HEK293T (cell line): ENCODE measurements at places on chromosomes 13 and 19.

DNA sequence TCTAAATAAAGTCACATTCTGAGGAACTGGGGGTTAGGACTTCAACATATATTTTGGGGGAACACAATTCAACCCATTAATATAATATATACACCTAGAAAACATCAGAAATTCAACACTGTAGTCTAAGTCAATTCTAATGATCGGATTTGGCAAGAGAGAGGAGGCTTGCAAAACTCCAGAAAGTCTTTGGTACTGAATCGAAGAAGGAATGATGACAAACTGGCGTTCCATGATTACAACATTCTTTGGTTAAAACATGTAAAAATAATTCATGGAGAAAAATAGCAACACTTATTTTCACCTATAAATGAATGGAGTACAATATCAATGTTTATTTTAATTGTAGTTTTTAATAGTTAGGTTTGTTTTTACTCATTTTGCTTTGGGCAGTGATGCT lies 62.4 kb downstream of the MBNL2 start:
- no peak for DNase-seq

GRCh38 chr19:15223649-15224361 lies 8.4 kb downstream of the EPHX3 start:
- no peak for DNase-seq

GRCh38 chr13:45320876-45321629 lies 19.9 kb downstream of the TPT1 start:
- no peak for DNase-seq

DNA sequence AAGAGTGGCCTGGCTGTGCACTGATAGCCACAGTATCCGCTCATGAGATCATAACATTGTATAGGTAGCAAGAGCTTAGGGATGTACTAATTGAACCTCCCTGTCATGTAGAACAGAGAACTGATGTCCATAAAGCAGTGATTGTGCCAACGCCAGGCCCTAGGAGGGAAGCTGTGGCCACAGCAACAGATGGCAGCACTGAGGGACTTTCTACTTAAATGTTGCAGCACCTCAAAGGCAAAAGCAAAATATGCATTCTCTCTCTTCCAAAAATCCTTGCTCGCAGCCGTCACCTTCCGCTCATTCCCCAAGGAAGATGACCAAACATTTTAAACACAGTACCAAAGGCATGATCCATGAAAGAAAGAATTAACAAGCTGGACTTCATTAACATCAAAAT lies 32.3 kb downstream of the COL4A1 start:
- no peak for DNase-seq

DNA sequence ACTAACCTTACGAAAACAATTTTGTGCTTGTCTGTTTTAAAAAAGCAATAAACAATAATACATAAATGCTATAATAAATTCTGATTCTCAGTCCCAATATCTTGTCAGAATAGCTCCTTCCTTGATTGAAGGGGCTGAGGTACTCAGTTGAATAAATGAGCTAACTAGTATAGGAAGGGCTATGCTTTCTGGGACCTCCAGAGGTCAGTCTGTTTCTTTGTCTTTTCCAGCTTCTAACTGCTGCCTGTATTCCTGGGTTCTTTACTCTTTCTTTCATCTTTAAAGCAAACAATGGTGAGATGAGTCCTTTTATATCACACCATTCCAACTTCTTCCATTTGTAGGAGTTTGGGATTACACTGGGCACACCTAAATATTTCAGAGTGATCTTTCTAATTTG lies 1297.0 kb upstream of the ATXN8OS start:
- peak; percentile 38 for DNase-seq

DNA sequence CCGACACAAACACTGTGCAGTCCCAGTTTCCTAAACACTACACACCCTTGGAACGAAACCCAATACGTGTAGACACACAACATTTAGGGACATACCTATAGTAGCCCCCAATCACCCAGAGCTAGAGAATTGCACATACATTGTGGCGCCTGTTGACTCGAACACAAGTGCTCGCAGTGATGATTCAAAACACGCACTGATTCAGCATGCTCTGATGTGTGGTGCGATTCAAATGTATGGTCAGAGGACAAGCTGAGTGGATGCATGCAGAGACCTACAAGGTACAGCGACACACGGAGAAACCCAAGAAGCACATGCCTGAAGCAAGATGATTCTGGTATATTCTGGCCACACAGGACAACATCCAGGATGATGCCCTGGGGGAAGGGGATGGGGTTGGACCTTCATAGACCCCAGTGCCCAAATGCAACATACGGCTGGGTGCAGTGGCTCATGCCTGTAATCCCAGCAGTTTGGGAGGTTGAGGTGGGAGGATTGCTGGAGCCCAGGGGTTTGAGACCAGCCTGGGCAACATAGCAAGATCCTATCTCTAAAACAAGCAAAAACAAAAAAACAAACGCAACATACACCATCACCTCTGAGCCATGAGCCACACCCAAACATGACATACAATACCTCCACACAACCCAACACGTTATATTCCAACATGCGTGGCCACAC lies 997 bp upstream of the KCNN4 start:
- no peak for DNase-seq

GRCh38 chr13:85666356-85666755 lies 132.9 kb downstream of the SLITRK6 start:
- no peak for DNase-seq

GRCh38 chr13:97134364-97135095 lies 87.6 kb upstream of the MBNL2 start:
- DNase-seq, result no peak

GRCh38 chr13:33139780-33140535 lies 123.7 kb downstream of the KL start:
- no peak for DNase-seq

- no peak for DNase-seq
These were observed 40.0 kb upstream of the FOXO1 start for GRCh38 chr13:40706439-40706838.

DNA sequence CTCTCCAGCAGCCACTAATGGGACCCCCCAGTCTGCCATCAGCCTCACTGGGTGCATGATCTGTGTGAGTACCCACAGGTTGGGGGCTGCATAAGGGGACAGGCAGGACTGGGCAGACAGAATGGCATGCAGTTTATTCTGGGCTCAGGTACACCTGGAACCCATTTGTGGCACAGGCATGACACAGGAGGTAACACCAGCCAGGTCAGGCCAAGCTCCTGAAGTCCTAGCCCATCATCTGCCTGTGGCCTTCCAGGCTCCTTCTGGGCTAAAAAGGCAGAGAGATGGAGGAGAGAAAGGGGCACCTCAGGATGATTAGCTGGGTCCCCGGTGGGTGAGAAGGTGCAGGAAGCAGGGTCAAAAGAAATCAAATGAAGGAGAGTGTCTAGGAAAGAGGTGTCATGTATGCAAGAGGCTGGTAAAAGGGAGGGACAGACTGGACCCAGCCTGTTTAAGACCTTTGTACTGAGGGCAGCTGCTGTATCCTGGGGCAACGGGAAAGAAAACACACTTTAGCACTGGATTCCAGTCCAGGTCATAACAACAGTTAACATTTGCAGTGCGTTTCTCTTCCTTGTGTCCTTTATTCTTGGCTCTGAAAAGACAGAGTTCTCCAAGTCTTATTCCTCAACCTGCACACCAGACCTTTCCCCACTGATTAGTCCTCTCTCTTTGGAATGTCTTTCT lies 20.2 kb upstream of the DGKH start:
- DNase-seq, result no peak

- DNase-seq, result no peak
These were observed 28.6 kb downstream of the AKT2 start for GRCh38 chr19:40256512-40256911.

GRCh38 chr19:39502640-39503417 lies 4.1 kb downstream of the DLL3 start:
- peak; percentile 91 for DNase-seq

- no peak for DNase-seq
These were observed 8.0 kb downstream of the RXFP2 start for GRCh38 chr13:31747291-31747690.

GRCh38 chr19:46724468-46724867 lies 7.6 kb upstream of the PRKD2 start:
- DNase-seq, result no peak

DNA sequence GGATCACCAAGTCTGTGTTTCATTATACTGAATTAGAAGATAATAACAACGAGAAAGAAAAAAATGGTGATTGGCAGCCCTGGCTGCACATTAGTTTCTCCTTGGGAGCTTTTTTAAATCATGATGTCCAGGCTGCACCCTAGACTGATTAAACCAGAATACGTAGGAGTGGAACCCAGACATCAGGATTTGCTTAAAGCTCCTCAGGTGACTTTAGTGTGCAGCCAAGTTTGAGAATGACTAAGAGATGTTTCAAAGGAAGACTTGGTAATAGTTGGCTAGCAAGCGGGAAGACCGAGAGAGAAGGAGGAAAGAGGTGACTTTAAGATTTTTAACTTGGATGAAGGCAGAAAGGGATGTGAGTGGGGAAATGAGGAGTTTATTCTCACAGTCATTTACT lies 71.4 kb upstream of the SERP2 start:
- DNase-seq, result no peak

DNA sequence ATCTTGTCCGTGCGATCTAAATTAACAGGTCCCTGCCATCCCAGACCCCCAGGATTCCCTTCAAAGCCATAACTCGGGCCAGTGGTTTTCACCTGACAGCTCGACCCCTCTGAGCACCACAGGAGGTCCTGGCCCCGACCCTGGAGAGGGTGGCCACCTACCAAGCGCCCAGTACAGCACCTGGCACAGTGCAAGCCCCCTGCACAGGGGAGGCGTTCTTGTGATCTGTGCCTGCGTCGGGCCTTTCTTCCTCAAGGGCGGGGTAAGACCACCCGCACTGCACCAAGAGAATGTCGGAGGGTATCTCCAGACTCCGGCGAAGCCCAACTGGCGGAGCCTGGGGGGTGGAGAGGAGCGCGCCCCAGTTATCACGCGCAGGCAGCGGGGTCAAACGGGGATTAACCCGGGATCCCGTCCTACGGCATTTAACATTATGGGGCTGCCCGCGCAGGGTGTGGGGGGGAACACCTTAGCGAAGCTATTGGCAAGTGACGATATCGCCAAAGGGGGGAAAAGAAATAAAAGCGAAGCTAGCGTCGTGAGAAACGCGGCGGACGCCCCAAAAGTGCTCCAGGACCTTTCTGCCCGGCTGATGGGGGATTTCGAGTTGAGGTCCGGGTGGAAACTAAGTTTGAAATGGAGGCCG lies 1.3 kb upstream of the HNRNPL start:
- no peak for DNase-seq

GRCh38 chr13:113624235-113624587 lies 33.8 kb downstream of the ATP4B start:
- no peak for DNase-seq

DNA sequence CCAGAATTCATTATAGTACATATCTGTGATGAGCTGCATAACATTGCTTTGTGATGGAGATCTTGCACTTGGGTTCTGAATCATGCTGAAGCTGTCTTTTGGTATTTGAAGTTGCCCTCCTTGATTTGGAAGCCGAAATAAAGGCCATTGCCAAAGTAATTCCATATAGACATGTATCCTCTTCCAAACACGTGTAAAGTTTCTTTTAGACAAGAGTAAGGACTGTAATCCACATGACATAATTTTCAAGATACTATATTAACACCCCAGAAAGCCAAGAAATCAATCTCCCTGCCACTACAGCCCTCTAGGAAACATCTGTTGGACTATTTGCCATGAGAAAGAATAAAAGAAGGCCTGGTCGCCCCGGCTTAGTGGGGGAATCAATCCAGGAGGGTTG lies 754.2 kb downstream of the FGF9 start:
- DNase-seq, result no peak

GRCh38 chr19:57664269-57665127 lies 4.2 kb upstream of the ZSCAN4 start:
- peak; percentile 31 for DNase-seq

GRCh38 chr13:99821741-99822140 lies 149.8 kb downstream of the ZIC5 start:
- DNase-seq, result no peak

GRCh38 chr13:110150384-110151101 lies 156.4 kb downstream of the COL4A1 start:
- no peak for DNase-seq

DNA sequence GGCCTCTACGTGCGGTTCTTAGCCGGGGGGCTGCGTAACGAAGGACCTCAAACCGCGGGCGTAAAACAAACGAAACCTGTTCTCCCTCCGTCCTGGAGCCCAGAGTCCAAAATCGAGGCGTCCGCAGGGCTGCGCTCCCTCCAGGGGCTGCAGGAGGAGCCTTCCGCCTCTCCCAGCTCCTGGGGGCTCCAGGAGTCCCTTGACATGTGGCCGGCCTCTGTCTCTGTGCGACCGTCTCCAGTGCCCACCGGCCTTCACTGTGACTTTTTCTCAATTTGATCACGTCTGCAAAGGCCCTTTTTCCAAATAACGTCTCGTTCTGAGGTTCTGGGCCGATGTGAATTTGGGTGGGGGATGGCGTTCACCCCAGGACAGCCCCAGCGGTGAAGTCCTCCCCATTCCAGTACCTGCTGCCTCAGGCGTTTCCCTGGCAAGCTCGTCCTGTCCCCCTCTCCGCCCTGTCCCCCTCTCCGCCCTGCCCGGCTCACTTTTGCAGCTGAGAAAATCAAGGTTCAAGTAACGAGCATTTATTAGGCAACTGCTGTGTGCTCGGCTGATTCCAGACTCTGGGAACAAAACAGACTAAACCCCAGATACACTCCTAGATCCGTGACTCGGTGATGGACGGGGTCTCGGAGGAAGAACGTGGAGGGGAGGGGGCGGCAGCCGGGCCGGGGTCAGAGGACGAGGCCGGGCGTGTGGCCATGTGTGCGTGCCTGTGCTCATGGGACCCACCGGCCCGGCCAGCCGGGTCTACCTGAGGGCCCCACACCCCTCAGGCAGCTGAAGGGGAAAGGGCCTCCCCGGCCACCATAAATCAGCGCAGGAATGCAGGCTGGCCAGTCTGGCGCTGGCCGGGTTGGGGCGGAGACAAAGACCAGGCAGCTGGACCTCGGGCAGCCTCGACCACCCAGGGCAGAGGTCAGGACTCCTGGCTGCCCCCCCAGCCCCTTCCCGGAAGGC lies 28.1 kb upstream of the WDR18 start:
- DNase-seq, result no peak

- no peak for DNase-seq
These were observed 8.7 kb downstream of the ZNF529 start for GRCh38 chr19:36564391-36564790.

DNA sequence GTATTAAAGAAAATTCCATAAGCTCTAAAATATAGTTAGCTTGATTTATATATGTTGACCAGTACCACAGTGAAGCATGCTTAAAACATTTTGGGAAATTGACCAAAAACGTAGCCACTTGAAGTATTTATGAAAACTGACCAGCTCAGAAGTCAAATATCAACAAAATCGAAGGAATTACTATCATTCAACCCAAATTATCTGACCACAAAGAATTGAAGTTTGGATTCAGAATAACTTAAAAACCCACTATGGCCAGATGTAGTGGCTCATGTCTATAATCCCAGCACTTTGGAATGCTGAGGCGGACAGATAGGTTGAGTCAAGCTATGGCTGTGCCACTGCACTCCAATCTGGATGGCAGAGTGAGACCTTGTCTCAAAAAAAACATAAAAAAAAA lies 31.9 kb downstream of the GPALPP1 start:
- no peak for DNase-seq

- no peak for DNase-seq
These were observed 31.0 kb downstream of the PIP5K1C start for GRCh38 chr19:3669082-3669946.
